CD4-positive, alpha-beta T cell treated with Interleukin-6 for 4 hours (primary cell): ENCODE measurements at places on chromosomes 6 and 20.

DNA sequence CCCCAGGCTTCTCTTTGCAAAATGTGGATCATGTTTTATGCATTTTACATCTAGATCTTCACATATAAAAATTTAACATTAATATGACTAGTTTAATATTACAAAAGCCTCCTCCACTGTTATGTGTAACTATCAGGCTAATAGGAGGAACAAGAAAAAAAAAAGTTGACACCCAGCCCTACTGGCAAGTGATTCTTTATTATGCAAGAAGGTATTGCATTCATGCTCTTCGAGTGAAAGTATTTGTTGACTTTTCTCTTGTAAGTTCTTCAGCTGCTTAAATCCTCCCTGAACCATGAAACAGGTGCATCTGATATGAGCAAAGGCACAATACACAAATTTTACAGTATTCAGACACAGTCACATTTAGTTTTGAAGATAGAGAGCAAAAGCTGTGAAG, 716 bp upstream of the HLA-DQB2 start:
- DNase-seq = no peak

DNA sequence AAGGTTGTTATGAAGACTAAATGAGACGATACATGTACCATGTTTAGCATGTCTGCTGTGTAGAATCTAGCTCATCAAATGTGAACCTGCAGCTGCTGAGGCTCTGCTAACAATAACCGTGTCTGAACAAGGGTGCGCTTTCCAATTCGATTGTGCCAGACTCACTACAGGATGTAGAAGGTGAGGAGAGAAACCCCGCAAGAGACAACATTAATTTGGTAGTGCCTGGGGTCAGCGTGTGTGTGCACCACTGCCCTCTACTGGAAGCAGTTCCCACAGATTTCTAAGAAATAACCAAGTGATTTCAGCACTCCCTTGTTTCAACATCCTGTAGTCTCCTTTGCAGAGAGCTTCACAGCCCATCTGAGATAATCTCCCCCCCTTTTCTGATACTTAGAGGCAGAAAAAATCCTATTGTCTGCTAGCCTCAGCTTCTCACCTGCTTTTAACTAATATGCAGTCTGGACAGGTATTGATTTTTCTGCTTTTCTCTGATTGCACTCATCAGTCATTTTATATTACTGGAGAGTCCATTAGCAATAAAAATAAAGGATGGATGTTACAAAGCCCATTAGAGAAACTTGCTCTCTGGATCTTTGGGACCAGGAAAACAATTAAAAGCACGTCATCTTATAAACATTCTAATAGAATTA, 96.7 kb upstream of the BACH2 start:
- peak; percentile 80 for DNase-seq

DNA sequence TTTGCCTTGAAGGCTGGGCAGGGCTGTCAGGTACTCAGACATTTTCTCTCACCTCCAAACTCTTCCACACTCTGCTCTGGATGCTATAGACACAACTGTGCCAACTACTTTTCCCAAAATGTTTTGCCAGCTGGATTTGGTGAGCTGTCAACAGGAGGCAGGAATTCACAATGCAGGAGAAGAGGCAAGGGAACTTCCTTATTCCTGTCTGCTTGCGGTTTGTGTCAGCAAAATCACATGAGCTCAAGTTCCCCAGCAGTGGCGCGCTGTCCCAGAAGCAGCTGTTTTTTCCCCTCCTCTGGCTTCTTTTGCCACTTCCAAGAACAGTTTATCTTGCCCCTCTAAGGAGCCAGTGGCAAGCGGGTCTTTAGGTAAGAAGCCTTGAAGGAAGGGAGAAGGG, 608.2 kb downstream of the PRKN start:
- no peak for DNase-seq

DNA sequence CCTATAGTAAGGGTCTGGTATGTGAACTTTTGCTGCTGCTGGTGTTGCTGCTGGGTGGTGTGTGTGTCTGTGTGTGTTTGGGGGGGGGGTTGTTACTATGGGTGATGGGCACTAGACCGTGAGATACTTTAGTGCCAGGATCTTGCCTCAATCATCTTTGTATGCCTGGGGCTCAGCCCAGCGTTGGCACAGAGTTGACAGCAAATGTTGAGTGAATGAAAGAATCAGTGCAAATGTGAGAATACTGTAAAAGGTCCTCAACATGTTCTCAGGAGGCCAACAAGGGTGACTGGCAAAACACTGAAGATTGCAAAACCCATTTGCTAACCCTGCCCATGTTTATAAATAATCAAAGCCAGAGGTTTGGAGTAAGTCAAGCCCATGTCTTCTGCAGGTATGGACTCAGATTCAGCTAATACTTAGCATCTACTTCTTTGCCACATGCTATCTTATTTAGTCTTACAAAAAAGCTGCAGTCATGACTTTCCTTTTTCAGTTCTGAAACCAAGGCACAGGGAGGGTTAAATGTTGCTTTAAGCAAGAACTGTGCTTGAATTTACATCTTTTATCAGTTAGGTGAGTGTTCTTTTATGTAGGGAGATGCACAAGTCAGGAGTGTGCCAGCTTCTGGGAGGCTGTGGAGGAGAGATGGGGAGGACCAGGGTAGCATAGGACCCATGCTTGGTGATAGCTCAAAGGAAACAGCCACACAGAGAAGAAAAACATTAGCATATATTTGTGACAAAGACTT, 125.3 kb upstream of the SPACA1 start:
- no peak for DNase-seq

DNA sequence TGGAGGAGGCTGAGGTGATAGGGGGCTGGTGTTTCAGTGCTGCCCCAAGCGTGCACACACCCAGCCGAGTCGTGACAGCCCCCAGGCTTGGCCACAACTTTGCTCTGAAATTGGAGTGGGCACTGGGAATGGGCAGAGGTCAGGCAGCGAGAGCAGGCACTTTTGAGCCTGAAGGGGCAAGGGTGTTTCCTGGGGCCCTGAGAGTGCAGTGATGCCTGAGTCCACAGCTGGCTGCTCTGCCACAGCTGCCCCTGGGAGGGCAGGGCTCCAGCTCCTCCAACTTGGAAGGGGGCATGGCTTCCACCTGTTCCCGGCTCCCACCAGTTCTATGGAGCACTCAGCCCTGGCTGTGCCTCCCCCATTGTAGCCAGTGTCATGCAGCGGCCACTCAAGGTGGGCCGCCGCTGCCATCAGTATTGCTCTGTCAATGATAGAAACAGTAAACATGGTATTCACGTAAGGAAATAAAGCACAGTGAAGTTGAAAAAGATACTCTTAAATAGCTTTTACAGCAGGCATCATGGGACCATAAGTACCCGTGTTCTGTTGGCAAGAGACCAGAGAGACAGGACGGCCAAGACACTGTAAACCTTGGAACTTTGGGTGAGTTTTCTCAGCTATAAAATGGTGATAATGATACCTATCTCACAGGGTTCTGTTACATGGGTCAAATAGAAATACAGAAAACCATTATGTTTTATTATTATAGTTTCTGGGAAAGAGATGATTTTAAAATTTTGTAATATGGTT, 108.9 kb downstream of the THEMIS start:
- no peak for DNase-seq

DNA sequence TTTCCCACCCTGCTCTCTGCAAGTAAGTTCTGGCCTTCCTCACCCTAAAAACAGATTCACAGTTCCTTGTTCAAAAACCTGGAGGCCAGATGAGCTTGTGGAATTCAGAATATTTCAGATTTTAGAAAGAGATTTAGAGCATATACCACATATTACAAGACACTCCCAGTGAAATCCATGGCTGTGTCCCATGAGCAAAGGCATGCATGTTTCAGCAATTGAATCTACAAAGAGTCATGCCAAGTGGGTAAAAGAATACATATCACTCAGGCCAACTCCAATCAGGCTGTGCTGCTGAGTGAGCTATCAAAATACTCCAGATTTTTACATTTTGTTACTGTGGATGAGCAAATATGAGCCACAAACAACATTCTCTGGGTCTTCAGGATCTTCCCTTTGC, 10.2 kb upstream of the NEDD9 start:
- DNase-seq = no peak

DNA sequence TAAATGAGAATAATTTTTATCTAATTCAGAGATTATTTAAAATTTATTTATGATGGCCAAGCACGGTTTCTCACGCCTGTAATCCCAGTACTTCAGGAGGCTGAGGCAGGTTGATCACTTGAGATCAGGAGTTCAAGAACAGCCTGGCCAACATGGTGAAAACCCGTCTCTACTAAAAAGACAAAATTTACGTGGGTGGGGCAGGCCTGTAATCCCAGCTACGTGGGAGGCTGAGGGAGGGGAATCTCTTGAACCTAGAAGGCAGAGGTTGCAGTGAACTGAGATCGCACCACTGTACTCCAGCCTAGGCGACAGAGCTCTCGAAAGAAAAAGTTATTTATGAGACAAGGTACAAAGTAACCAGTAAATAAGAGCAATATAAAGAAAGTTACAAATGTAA, 59.5 kb upstream of the AGPAT4 start:
- DNase-seq = no peak

- DNase-seq = no peak
These were observed 149.2 kb upstream of the PRDM1 start for GRCh38 chr6:105936972-105937371.

DNA sequence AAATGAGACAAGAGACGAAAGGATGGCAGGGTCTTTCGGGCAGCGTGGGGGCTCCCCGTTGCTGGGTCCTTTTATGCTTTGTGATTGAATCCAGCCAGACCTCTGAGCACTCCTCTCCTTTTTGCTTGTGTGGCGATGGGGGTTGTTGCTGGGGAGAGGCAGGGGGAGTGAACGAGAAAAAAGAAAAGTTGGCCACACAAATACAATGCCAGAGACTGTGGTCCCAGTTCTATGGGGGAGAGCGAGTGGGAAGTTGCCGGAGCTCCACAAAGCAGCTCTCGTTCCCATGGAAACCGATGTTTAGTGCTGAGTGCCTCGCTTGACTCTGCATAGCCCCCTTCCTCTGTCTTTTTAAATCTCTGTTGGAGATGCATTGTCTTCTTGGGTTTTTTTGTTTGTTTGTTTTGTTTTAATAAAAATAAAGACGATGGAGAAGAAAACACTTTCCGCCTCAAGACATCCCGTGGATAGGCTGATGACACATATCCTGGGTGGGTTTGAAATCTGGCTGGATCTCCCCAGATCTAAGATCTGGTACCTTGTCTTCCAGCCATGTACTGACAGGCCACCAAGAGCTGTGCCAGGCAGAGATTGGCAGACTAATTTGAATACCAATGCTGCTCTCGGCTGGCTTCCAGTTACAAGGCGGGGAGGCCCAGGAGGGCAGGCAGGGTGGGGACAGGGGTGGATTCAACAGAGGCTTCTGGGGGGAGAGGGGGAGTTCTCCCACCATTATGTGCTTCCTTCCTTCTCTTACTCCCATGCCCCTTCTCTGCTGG, 529.3 kb downstream of the QKI start:
- DNase-seq = no peak

GRCh38 chr6:137084865-137085617, 40.3 kb upstream of the IL20RA start:
- no peak for DNase-seq

GRCh38 chr20:51960047-51960675, 157.8 kb upstream of the SALL4 start:
- no peak for DNase-seq

DNA sequence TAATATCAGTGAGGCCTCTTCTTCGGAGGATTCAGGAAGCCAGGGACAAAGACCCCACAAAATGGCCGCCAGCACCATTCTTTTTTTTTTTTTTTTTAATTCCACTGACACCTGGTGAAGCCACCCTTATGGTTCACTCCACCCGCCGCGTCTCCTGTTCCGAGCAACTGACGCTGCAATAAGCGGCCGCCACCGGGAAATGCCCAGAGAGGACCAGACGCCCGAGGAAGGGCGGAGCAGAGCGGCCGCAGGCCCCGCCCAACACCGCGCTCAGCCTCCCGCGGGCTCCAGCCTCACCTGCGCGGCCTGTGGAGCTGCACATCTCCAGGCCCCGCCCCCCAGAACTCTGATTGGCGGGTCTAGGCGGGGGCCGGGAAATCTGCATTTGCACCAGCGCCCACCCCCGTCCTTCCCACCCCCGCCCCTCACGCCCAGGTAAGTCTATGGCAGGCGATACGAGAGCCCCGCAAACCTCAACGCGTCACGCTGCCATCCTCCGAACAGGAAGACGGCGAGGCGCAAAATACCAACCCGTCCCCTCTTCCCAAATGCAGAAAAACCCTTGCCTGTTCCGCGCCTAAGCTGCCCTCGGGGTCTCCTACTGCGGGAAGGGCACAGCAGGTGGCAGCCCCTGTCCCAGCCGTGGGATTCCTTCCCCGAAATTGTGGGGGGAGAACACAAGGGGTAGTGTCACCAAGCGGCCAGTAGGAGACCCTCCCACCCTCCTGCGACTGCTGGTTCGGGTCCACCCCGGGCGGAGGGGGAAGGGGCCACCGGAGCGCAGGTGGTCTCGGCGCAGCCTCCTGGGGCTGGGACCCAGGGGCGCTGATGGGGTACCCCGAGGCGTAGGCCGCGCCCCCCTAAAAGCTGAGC, 960 bp downstream of the ATP9A start:
- peak; percentile 38 for DNase-seq

DNA sequence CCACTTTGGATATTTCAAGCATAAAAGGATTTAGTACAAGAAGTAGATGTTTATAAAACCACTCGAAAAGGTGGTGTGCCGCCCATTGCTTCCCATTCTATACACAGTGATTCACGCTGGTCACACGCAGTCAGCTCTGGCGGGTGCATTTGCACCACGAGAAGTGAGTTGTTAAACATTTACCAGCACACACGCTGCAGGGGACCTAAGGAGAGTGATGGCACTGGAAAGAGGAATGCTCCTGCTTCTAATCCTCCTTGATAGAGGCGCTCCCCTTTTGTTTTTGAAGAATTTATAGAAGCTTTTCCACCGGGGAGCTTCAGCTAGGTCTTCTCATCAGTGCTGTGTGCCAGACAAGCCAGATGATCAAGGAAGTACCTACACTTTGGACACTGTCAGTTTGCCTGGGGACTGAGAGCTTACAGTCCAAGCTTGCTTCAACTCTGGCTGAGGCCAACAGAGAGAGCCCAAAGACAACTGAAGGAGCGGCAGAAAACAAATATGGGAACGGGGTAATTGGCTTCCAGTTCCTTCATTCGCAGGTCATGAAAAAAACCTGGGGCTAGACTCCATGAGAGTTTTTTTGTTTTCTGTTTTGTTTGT, 31.2 kb downstream of the MUC22 start:
- DNase-seq = no peak

- no peak for DNase-seq
These were observed 115.1 kb downstream of the MAP7 start for GRCh38 chr6:136435101-136435500.

- no peak for DNase-seq
These were observed 15.6 kb downstream of the HAO1 start for GRCh38 chr20:7924692-7925091.

DNA sequence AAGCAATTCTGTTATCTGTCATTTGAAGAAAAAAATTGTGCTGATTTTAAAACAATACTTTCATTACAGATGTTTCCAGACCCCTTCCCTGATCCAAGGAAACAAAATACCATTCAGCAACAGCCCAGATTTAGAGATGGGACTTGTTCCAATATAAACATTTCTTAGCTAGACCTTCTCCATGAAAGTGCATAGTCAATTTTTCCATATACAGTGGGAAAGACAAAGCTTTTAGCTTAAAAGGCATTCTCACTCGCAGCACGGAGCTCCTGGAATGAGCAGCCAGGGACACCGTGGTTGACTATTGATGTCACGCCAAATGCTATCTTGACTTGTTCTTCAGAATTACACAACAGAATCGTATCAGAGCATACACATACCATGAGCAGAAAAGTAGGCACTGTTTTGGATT, 21.5 kb downstream of the LAMA4 start:
- no peak for DNase-seq

GRCh38 chr6:16440636-16441212, 202.3 kb downstream of the GMPR start:
- DNase-seq = no peak
